CD4-positive, alpha-beta memory T cell (primary cell): ENCODE measurements at places on chromosomes 3 and 15. TPM values are rescaled to one million over a fixed set of nuclear protein-coding genes. Genes with fewer than 3 reads are reported as not detected.

SLC24A5 gene
- total RNA-seq: not detected

GRCh38 chr3:114221165-114221880 is 16.1 kb downstream of the ZNF80 start:
- H3K4me3 ChIP-seq: no peak overlapping the region
- H3K4me1 ChIP-seq: peaks cover 100% of the 10 kb centered on the region
- no peaks in the 10 kb centered on the region for H3K27me3 ChIP-seq
- DNase-seq: peak; percentile 83
- H3K27ac ChIP-seq: peak overlapping the region; percentile 51
- H3K36me3 ChIP-seq: no peaks in the 10 kb centered on the region

- no peaks in the 10 kb centered on the region for H3K36me3 ChIP-seq
- no peaks in the 10 kb centered on the region for H3K4me1 ChIP-seq
- H3K27ac ChIP-seq: no peak overlapping the region
- no peak overlapping the region for H3K4me3 ChIP-seq
- H3K27me3 ChIP-seq: no peaks in the 10 kb centered on the region
Observed at GRCh38 chr15:80620931-80621330, 74.2 kb upstream of the ABHD17C start.

DNA sequence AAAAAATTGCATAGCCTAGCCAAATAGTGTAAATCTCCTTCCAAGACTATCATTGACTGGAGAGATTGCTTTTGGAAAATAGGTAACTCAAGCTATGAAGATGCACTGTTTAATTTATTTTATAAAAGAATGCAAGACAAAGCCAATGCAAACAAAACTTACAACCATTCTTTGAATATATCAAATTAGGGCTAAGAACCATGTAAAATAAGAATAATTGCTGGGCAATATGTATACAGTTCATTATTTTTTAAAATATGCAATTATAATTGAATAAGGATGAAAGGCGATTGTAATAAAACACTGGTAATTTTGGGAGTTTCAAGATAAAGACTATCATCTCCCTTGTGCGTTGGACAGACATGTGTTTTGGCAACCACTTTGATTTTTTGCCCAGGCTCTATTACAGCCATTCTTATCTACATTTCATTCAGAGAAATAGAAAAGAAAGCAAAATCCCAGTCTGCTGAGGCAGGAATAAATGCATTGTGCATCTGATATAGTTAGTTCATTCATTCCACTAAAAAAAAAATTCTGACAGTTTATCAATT is 242.3 kb upstream of the ROBO1 start:
- no peaks in the 10 kb centered on the region for H3K4me1 ChIP-seq
- no peaks in the 10 kb centered on the region for H3K36me3 ChIP-seq
- no peak overlapping the region for H3K4me3 ChIP-seq
- no peak for DNase-seq

DNA sequence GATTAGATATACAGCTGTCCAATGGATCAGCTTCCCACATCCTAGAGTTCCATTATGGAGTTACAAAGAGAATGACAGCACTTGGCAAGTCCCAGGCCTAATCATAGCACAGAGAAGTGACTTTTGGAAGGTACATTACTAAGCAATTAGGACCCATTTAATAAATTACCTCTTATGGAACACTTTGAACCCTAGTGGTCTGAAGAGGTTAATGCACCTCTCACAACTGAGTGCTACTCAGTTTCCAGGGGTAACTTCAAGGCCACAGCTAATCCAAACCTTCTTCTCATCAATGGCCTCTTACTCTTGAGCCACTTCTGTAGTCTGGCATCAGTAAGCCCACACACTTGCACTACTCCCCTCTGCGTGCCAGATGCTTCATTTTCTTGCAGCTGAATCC is 34.9 kb upstream of the MEIS2 start:
- H3K27me3 ChIP-seq: no peaks in the 10 kb centered on the region
- no peaks in the 10 kb centered on the region for H3K36me3 ChIP-seq
- H3K4me1 ChIP-seq: no peaks in the 10 kb centered on the region
- no peak overlapping the region for H3K4me3 ChIP-seq
